Progenitor cell of endocrine pancreas (in vitro differentiated cells): ENCODE measurements at places on chromosomes 7 and 10. TPM values are rescaled to one million over a fixed set of nuclear protein-coding genes. Genes with fewer than 3 reads are reported as not detected.

DNA sequence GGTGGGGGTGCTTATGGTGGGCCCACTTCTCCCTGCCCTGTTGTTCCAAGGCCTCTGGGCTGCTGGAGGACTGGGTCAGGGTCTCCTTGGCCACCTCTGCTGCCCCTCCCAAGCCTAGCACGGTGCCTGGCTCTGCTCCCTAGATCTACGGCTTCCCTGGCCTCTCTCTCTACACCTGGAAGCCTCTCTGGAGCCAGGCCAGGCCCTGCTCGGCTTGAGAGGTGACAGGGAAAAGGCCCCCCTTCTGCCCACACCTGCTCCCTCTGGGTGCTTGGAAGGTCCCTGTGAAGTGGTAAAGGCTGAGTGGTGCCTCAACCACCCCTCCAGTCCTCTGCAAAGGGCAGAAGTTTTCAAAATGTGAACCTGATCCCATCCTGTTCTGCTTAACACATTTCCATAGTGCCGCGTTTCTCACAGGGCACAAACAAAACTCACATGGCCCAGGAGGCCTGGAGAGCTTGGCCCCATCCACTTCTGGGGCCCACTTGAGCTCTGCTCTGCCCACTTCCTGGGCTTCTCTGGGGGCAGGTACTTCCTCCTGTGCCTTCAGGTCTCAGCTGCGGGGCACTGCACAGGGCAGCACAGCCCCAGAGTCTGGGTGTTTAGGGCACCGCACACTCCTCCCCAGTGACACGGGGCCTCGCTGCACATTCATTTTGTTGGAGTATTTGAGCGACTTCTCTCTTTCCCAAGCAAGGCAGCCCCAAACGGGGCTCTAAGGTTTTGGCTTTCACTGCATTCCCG, 169.9 kb downstream of the PIP4K2A start:
- no peak for DNase-seq

GRCh38 chr10:80462981-80463741, 9.1 kb downstream of the TSPAN14 start:
- no peak for DNase-seq

GRCh38 chr7:155002411-155003091, 373 bp downstream of the PAXIP1 start:
- peak; percentile 54 for DNase-seq

Gene ZDHHC6
- 46.8 and 47.9 TPM in 2 replicates for total RNA-seq

Gene APBB1IP
- 0.24 and 0.38 TPM in 2 replicates for total RNA-seq

- no peak for DNase-seq
Observed at GRCh38 chr7:3482147-3482921, 181.3 kb downstream of the SDK1 start.

GRCh38 chr10:49819234-49819958, 57.3 kb upstream of the OGDHL start:
- DNase-seq: no peak

DNA sequence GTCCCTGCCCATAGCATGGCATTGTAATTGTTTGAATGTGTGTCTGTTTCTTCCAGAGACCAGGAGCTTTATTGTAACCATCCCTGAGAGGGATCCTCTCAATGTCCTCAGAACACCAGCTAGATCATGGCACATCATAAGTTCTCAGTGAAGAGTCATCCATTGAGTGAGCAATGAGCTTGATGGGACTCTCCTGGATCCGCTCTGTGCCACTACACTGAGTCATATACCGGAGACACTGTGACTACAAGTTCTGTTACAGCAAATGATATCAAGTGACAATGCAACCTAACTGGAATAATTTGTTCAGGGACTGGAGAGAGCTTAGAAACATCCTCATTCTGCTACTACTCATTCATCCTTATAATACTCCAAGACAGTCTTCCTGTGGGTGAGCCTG, 25.1 kb downstream of the MRPS24 start:
- no peak for DNase-seq

DNA sequence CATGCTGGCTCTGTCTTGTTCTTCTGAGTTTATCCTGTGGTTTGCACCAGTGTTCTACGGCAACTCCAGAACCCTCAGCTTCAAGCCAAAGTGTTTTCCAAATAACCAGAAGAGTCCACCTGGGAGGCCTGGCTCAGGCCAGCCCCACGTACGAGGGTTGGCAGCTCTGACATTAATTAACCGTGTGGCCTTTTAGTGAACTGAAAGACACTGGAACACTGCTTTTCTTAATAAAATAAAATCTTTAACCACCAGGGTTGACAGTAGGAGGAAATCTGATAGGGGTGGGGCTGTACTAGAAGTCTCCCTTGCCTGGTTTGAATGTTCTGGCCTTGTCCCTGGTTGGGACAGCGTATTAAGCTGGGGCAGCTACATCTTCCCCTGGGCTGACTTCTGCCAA, 64.9 kb downstream of the SYPL1 start:
- DNase-seq: no peak

- DNase-seq: peak; percentile 3
Observed at GRCh38 chr10:46236941-46237681, 49.7 kb upstream of the ANTXRL start.

GRCh38 chr7:46233585-46234329, 312.7 kb upstream of the IGFBP3 start:
- DNase-seq: no peak

DNA sequence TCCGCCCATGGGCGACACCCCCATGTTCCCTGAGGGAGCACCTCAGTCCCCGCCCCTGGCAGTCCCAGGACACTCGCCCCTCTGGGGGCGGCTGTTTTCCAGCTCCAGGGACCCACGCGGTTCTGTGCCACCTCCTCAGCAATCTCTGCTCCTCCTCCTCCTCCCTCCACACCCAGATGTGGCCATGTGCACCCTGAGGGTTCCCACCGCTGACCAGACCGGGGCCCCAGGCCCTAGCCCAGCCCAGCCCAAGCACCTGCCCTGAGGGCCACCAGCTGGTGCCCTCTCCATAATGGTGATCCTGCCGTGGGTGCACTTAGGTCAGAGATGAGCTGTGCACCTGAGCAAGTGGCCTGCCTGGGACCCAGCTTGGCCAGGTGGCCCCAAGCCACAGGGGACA, 25.1 kb downstream of the AP5Z1 start:
- no peak for DNase-seq

Gene SLC18A3
- 0.20 TPM in 1 of 2 replicates, not detected in the other for total RNA-seq

DNA sequence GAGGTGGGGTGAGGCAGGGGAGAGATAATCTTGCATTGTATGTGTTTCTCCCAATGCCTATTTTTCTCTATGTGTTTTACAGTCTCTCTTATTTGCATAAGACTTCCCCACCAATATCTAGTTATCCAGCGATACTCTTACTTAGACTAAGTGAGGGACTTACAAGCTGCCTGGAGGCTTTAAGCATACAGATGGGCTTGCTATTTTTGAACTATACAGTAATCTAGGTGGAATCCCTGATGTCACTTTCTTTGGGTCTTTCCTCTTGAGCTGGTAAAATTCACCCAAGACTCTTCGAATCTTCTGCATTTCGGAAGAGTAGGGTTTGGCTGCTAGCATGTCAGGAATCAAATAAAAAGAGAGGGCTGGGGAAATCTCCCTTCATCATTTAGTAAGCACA, 76.6 kb downstream of the NDUFB2 start:
- no peak for DNase-seq

DNA sequence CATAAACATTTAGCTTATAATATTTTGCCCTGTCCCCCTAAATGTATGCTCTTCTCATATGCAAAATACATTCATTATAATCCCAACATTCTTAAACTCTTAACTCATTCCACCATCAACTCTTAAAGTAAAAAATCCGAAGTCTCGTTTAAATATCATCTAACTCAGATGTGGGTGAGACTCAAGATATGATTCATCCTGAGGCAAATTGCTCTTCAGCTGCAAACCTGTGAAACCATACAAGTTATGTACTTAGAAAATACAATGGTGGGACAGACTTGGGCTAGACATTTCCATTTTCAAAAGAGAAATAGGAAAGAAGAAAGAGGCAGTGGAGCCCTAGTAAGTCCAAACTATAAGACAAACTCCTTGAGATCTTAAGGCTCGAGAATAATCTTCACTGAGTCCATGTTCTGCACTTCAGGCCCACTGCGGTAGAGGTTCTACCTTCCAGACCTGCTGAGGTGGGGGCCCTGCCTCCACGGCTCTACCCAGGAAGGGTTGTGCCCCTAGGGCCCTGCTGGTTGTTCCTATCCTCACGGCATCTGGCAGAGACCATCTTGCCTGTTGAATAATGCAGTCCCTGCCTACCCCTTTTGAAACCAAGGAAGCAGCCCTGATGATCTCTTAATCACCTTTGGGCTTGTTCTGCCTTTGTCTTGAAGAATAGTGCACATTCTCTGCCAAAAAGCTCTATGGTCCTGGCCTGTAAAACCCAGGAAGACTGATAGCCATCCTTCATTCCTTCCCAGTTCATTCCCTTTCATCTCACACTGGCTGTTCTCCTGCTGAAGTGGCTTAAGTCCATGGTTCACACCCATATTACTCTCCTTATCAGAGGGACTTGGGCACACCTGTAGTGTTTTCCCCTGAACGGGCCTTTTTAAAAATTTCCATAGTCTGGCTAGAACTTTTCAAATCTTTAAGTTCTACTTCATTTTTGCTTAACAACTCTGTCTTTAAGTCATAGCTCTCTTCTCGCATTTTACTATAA, 37.3 kb downstream of the INPP5F start:
- no peak for DNase-seq

GRCh38 chr7:25823571-25823970, 328.4 kb upstream of the NFE2L3 start:
- no peak for DNase-seq

DNA sequence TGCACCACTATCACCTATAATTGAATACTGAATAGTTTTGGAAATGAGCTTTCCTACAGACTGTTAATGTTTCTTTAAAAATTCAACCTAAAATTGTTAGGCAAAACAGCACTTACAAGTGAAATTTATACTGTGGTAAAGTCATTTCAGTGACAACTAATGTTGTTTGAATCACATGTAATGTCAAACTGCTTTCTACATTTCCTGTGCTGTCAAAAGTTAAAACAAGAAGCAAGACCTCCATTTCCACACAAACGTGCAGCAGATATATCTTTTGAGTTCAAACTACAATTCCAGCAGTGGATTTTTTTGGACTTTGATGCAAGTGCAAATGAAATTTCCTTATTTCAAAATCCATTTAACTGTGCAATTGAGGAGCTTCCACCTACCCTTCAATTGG, 199.8 kb downstream of the RNLS start:
- DNase-seq: no peak

Gene FERD3L
- total RNA-seq: not detected in 2 replicates

- no peak for DNase-seq
Observed at GRCh38 chr10:69439813-69440506, 11.3 kb upstream of the TSPAN15 start.

- no peak for DNase-seq
Observed at GRCh38 chr10:122269059-122269687, 1.9 kb upstream of the BTBD16 start.

Gene MBL2
- not detected in 2 replicates for total RNA-seq

Gene ZNF487
- 6.2 and 7.1 TPM in 2 replicates for total RNA-seq

- no peak for DNase-seq
Observed at GRCh38 chr10:5533098-5533731, 8.5 kb downstream of the CALML3 start.

- DNase-seq: no peak
Observed at GRCh38 chr10:33153968-33154327, 180.5 kb downstream of the NRP1 start.

DNA sequence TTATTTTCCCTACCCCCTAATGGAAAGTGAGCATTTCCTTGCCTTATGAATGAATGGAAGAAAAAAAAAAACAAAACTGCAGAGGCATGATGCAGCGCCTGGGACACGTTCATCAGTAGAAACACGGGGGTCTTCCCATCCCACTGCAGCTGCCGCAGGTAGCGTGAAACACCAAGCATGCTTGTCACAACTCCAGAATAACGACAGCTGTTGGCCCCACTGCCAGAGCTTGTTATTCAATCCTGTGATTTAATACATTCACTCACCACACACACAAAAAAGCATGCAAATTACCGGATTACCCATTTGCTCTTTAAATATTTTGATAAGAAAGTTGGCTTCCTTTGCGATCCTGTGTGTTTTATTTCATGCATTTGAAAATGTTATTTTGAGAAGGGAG, 48.4 kb upstream of the GNA12 start:
- no peak for DNase-seq

GRCh38 chr7:142445019-142445686, 187.3 kb upstream of the PRSS58 start:
- no peak for DNase-seq

- DNase-seq: no peak
Observed at GRCh38 chr7:137206770-137207169, 136.8 kb downstream of the PTN start.

Gene CALCR
- not detected in 2 replicates for total RNA-seq

GRCh38 chr10:53071505-53072125, 299.0 kb upstream of the MBL2 start:
- DNase-seq: no peak

DNA sequence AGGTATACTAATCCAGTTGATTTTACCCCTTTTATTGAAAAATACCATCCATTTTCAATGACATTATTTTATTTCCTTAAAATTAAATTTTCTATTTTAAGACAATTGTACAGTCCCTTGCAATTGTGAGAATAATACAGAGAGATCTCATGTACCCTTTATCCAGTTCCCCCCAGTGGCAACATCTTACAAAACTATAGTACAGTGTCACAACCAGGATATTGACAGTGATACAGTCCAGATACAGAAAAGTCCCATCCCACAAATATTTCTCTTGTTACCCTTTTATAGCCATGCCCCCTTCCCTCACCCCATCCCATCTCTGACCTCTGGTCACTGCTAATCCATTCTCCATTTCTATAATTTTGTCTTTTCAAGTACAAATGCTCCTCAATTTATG, 18.5 kb downstream of the ELFN1 start:
- DNase-seq: no peak

GRCh38 chr10:11125004-11125403, 107.3 kb downstream of the CELF2 start:
- DNase-seq: no peak

DNA sequence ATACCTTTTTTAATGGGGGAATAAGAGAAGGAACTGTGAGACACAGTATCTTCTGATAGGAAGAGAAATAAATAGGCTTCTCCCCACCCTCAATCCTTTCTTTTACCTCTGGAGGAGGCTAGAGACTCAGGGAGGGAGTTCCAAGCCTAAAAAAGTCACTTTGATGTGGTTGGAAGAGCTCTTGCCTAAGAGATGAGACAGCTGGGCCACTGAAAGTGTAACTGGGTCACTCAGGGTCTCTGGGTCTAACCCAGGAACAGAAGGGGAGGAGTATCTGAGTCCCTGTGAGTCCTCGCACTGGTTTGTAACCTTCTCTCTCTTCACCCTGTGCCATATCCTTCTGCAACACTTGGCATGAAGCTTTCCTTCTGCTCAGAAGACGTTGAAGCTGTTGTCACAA, 222.9 kb upstream of the AGK start:
- no peak for DNase-seq

GRCh38 chr7:24576171-24577025, 3.1 kb downstream of the PALS2 start:
- no peak for DNase-seq

GRCh38 chr7:98265841-98266271, 13.8 kb upstream of the TECPR1 start:
- no peak for DNase-seq

- DNase-seq: no peak
Observed at GRCh38 chr7:39005036-39005435, 27.3 kb downstream of the POU6F2 start.

Gene PLEKHS1
- not detected in 2 replicates for total RNA-seq
